Anterior cingulate cortex (tissue), 58 donors: ENCODE measurements at places on chromosomes 3 and 15.

DNA sequence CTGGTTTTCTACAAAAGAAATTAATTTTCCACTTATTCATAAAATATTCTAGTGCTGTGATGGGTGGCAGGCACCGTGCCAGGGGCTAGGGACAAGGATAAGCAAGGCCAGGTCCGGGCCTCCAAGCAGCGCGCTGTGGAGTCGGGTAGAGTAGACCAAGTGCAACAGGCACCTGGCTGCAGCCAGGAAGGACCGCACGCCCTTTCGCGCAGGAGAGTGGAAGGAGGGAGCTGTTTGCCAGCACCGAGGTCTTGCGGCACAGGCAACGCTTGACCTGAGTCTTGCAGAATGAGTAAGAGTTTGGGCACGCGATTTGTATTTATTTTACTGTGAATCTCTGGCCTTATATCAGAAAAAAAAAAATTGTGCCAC, at the start of gene CASR:
TSS of gene CASR (plus strand) at position 148 of the 372 bp plus-strand sequence. CDS start 70,522 bp downstream, outside the sequence.
- DNase-seq, result no peak

GRCh38 chr3:28564211-28564610, 215.6 kb upstream of the AZI2 start:
- no peak for DNase-seq

DNA sequence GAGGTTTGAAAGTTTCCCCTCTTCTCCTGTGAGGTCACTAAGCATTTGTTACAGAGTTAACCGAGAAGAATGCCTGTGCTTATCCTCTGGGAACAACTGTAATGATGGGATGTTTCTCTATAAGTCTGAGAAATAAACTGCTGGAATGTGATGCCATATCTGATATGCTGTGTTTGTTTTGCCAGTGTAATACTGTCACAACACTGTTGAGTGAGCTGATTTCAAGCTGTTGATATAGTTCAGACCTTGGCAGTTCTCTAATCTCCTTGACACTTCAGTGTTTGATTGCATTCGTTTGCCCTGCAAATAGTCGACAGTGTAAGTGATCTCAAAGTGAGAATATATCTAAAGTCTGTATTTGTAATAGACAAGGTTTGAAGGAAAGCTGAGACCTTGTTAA, 73.3 kb downstream of the PTPRG start:
- DNase-seq, result no peak

DNA sequence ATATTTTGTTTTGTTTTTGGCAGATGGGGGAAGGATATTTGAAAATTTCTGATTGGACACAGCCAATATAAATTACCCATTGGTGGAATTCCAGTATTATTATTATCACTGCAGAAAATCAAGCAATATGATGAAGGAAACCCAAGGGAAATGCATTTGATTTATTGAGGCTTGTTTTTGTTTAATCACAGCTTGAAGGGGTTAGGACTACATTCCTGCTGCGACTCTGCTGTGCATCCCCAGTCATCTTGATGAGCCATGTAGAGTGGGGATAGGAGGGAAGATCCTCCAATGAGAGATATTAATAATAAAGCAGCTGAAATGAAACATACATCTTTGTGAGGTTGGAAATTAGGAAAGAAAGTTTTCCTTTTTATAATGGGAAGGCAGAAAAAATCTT, 208.6 kb downstream of the GAP43 start:
- DNase-seq, result no peak

- DNase-seq, result no peak
Observed at GRCh38 chr3:180329187-180329586, 272.8 kb upstream of the TTC14 start.

DNA sequence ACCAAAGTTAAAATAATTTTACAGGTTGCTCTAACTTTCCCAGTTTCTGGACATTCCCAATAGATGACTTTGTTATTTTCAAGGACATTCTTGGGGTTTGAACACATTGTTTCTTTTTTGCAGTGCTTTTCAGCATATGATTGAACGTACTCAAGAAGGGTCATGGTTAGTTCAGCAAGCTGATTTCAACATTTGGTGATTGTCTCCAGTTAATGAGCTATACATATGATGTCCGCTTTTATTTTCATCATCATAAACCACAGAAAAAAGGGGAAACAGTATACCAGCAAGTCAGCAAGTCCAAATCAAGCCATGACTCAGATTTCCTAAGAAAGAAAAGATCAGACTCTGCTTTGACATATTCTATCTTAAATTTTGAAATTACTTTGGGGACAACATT, 69.4 kb downstream of the B3GALNT1 start:
- no peak for DNase-seq
